ENCODE measurements at places on chromosomes 7 and 10.

- no peak for DNase-seq
These were observed 279.7 kb downstream of the ADRA2A start for GRCh38 chr10:111356571-111356970.

DNA sequence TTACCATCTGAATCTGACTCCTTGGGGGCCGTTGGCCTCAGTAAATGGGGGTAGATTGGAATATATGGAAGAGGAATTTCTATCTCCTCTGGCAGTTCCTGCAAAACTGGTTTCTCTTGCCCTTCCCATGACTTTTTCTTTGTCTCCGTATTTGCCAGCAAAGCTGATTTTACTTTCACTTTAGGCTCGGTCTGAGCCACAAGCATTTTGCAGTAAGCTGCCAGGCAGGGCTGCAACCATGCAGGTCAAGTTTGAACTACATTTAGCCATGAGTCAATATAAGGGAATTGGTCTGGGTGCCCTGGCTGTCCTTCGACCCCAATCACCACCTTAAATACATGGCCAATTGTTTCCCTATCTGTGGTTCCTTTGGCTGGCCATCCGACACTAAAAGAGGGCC, 104.3 kb downstream of the TRIM24 start:
- DNase-seq, result no peak

DNA sequence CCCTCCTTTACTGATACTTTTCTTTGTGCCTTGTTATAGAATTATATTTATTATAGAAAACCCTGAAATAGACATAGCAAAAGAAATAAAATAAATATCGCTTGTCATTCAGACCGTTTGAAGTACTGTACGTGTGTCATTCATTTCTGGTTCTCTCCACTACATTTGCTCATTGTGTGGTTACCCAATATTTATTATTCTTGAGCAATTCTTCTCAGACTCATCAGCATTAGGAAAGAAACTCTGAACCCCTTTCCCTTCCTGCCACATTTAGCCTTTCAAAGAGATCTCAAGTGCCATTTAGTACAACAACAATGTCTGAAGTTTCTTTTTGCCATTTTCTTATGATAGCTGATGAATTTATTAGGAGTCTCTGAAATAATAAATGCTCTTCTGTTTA, 154.1 kb downstream of the KIAA1217 start:
- no peak for DNase-seq

DNA sequence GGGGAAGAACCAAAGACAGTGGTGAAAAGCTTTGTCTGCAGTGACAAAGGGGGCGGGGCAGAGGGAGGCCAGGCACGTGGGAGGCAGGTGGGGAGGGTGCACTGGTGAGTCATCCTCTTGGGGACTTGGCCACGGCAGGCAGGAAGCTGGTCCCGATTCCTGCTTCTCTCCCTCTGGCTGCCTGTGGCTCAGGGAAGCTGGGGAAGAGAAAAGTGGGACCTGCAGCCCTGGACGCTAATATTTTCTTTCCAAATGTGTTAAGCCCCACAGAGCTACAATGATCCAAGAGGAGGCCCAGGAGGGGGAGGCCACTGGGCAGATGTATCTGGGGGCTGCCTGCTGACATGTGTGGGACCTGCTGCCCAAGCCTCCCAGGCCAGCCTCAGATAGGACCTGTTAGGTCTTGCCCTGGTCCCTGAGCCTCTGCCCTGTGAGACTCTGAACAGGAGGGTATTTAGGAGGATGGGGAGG, 231.8 kb downstream of the KCNMA1 start:
- DNase-seq, result peak; percentile 2

DNA sequence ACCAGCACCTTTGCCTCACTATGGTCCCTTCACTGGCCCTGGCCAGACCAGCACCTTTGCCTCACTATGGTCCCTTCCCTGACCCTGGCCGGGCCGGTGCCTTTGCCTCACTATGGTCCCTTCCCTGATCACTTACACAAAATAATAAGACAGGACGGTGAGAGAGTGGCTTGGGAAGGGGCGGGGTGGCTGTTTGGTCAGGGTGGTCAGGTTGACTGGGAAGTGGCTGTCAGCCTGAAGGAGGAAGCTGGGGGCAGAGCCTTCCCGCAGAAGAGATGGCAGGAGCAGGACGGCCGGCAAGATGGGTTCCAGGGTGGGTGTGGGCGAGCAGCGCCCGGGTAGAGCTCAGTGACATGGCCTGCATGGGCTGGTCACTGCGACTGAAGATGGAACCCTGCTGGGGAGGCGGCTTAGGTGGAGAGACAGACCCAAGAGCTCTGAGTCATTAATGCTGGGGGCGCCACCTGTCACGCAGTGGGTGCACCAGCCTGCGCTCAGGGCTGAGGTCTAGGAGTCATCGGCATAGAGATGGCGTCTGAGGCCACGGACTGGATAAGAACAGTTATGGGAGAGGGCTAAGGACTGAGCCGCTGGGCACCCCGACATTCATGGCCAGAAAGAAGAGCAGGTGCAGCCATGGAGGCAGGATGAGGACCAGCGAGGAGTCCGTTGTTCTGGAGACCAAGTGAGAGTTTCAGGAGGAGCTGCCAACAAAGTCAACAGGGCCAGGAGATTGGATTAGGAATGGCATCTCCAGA, 91.8 kb downstream of the CHST15 start:
- no peak for DNase-seq

- no peak for DNase-seq
These were observed 748.7 kb upstream of the GALNT17 start for GRCh38 chr7:70383066-70383782.

All from activated CD4-positive, alpha-beta T cell treated with anti-CD3 and anti-CD28 coated beads, Interleukin-2, Interleukin-6, amounts not matched to agents 100 ng/mL and 50 ng/mL, durations not matched to agents 16 hours and 8 hours (primary cell).